NCI-H460 (cell line): ENCODE measurements at places on chromosomes 5 and 9. TPM values are rescaled to one million over a fixed set of nuclear protein-coding genes. Genes with fewer than 3 reads are reported as not detected.
A peak's percentile ranks its signal among the peaks of the same experiment; 100 is the strongest.

GRCh38 chr9:126676685-126677143, 63.0 kb downstream of the LMX1B start:
- DNase-seq = no peak

The SUSD1 gene
- 5.2 and 6.3 TPM in 2 replicates for total RNA-seq

DNA sequence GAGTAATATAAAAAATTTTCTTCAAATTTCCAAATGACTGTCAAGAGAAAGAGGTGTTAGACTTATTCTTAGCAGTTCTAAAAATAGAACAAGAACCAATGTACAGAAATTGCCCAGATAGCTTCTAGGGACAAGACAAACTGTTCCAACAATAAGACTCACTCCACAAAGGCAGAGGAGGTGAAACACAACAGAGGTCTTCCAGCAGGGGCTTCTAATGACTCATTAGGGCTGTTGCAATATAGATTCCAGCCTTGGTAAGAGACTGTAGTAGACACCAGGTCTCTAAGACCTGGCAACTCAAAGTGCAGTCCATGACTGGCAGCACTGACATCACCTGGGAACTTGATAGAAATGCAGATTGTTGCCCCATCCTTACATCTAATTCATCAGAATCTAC, 134.6 kb upstream of the VLDLR start:
- DNase-seq = no peak

The MARCOL gene
- 2.3 and 3.8 TPM in 2 replicates for total RNA-seq

The FER gene
- 12.9 and 14.4 TPM in 2 replicates for total RNA-seq

GRCh38 chr5:161261668-161262323, 284.7 kb downstream of the GABRB2 start:
- DNase-seq = no peak

DNA sequence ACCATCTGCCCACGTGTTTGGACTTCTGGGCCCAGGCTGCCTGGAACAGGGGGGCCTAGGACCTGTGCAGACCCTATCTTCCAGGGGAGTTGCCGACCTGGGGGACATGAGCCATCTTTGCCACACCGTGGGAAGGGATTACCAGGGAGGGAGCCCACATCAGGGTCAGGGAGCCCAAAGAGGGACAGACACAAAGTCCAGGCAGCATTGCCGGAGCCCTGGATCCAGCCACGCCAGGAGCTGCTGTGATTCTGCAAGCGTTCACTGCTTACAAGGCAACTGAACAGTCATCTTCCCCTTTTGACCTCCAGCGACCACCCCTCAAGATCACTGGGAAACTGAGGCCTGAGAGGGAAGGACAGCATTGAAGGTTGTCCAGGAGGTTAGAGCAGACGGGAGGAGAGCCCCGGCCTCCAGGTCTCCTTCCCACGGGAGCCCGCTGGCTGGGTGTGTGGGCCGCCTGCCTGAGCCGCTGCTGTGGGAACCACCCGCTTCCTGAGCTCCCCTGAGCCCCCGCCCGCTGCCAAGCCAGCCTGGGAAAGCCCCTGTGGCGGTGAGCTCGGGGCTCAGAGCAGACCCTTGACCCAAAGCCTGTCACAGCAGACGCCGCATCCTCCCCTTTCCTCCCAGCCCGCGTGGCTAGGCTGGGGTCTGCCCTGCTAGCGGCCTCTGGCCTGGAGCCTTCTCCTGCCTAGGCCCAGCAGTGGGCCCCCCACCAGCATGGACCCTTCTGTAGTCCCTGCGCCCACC, 17.1 kb upstream of the NOTCH1 start:
- DNase-seq = no peak

The NMUR2 gene
- not detected in 2 replicates for total RNA-seq

The TMEM215 gene
- total RNA-seq = not detected in 2 replicates

The C9orf153 gene
- 0.14 and 0.40 TPM in 2 replicates for total RNA-seq

- DNase-seq = no peak
These were observed 13.0 kb upstream of the GLIPR2 start for GRCh38 chr9:36123515-36123914.

DNA sequence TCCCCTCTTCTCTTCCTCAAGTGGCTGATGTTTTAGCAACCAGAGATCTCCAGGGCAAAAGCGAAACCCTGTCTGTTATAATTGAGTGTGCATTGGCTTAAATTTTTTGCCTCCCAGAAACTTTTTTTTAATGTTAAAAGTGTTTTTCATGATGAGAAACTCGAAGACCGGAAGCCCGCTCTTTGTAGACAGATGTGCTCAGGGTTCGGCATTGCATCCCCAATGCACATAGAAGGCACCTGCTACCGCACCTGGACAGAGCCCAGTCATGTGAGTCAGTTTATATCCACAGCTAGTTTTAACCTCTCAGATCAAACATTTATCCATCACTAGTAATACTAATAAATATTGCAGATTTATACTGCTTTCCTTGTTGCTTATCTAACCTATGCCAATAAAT, 19.5 kb upstream of the NADK2 start:
- DNase-seq = no peak

DNA sequence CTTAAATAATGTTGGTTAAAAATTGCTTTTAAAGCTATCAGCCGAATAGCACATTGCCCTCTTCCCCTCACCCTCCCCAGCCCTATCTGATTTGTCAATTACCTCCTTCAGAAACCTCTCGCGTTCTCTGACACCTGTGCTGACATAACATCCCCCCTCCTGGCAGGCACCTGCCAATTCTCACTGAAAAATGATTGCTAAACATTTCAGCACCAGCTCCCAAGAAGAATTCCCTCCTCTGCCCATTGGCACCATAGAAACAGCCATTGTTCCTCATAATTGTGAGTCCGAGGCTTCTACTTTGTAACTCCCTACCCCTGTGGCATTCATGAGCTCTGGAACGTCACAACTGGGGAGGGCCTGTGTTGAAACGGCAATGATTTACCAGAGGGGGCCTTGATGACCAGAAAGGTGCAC, 20.2 kb downstream of the CDH6 start:
- no peak for DNase-seq

The GRXCR2 gene
- total RNA-seq = not detected in 2 replicates

GRCh38 chr5:165029099-165029870, 1523.9 kb downstream of the MAT2B start:
- DNase-seq = peak; percentile 12

DNA sequence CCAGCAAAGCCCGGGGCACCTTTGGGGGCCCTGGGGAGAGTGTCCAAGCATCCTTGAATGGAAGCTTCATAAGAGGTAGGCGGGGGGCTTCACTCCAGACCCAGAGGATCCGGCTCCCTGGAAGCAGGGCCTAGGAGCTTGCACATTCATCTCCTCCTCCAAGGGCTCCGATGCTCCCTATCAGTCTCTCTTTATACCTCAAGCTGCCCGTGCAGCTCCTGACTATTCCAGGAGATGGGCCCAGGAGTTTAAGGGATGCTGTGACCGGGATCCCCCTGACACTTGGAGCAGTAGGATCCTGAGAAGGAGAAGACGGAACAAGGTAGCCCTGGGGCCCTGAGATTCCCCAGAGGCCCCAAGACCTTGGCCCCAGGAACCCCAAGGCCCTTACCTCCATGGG, 25.9 kb downstream of the CSF1R start:
- no peak for DNase-seq

- DNase-seq = no peak
These were observed 41.7 kb upstream of the BARX1 start for GRCh38 chr9:93996863-93997262.

GRCh38 chr9:8338767-8339510, 539.4 kb upstream of the DMAC1 start:
- no peak for DNase-seq

GRCh38 chr5:6003040-6003825, 375.1 kb downstream of the MED10 start:
- DNase-seq = no peak

The RANBP3L gene
- 0.17 TPM in 1 of 2 replicates, not detected in the other for total RNA-seq

- DNase-seq = no peak
These were observed 105.1 kb downstream of the INSYN2B start for GRCh38 chr5:169875091-169875728.

GRCh38 chr5:151024440-151025249, 4.3 kb downstream of the GPX3 start:
- DNase-seq = no peak

The APBA1 gene
- total RNA-seq = 0.03 and 0.05 TPM in 2 replicates

DNA sequence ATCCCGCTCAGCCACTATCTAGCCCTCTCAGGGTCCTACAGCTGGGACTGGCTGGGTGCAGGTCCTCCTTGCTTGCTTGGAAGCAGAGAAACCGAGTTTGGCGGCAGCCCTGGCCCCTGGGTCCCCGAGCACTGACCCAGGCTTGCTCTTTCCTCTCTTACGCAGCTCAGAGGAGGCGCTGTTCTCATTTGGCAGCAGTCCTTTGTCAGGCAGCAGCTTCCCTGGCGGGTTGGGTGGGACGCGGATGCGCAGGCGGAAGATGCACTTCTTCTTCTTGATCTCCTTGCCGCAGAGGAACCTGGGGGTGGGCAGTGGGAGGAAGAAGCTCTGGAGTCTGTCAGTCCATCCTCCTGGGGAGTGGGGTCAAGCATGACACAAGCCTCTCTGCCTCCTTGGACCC, 14.5 kb downstream of the PHF19 start:
- DNase-seq = no peak

DNA sequence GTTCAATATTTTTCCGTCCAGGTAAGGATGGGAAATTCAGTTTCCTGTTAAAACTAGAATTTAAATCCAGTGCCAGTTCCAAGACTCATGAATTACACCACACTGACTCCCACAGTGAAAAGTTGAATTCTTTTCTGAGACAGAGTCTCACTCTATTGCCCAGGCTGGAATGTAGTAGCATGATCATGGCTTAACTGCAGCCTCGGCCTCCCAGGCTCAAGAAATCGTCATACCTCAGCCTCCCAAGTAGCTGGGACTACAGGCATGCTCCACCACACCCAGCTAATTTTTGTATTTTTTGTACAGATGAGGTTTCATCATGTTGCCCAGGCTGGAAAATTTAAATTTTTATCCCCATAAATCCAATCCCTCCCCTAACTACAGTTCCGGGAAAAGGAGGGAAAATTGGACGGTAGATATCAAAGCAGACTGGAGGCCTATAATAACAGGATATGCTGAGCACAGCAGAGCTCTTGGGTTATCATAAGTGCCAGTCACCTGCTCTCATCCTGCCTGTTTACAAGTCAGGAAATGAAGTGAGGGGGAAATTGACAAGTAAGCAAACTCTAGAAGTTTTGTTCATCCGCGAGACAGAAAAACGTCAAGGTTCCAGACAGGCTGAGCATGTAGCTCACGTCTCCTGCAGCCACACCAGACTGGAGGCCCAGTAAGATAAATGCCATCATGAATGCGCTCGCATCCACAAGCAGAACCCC, 105.7 kb downstream of the UGCG start:
- DNase-seq = no peak

DNA sequence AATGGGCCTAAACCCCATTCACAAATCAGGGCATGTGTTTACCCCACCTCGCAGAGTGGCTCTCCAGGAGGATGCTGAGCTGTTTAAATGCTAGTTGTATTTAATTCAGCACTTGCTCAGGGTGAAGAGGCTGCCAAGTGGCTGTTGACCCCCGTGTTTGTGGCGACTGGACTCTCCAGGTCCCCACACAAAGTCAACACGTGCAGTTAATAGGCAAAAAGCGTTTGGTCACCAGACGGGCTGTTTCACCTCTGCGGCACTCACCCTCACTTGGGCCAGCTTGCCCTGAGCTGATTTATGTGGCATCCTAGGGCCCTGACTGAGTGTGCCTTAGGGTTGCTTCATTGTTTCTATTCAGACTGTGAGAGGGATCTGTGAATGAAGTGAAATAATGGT, 152.3 kb downstream of the GAS1 start:
- no peak for DNase-seq

DNA sequence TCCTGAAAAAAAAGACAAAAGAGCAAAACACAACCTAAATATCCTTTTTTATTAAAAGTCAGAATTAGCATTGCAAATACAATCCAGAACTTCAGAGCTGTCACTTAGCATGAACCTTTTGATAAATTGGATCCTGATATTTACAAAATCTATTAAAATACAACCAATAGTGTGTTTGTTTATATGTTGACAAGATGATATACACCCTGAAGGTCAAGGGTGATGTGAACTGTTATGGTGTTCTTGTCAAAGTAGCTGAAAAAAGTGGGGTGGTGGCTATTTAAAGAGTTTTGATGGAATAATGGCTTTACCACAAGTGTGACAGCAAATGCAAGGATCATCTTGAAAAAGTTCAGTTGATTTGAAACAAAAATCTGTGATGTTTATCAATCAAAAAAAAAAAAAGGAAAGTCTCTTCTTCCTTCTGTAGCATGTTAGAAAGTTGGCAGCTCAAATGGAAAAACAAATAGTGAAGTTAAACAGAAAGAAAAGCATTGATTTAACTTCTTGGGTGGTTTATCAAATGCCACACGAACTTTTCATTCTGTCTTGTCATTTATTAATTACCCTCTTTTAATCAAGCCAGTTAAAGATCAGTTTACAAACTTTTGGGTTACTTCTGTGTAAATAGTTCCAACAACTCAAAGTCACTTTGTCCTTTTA, 44.5 kb downstream of the PRDM6 start:
- no peak for DNase-seq

DNA sequence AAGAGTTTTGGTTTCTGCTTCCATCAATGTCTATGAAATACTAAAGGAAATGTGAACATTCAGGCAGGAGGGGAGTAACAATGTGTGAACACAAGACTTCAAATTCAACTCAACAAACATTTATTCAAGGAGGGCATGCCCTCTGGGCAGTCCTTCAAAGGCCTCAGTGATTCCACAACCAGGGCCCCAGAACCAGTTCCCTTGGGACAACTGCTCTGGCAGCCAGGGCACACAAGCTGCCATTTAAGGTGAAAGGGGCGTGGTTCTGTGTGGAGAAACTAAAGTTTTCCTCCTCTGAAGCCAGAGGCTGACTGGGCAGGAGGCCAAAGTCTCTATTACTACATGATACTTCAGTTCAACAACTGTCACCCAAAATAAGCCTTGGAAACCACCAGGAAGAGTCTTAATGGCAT, 3.2 kb downstream of the RBM18 start:
- peak; percentile 15 for DNase-seq

DNA sequence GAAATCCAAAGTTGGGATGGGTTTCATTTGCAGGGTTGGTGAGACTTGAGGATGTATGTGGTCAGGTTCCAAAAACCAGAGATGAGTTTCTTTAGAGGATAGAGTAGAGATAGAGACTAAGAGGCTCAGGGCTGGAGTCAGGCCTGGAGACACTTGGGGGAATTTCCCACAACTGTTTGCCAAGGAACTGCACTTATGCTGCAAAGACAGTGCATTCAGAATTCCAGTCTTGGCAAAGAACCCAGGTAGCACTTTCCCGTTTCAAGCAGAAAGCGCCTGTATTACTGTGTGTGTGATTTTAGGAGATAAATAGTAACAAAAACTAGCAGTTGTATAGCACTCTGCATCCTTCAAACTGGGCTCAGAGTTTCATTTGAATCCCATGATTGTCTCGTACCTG, 55.4 kb downstream of the SNCAIP start:
- no peak for DNase-seq

DNA sequence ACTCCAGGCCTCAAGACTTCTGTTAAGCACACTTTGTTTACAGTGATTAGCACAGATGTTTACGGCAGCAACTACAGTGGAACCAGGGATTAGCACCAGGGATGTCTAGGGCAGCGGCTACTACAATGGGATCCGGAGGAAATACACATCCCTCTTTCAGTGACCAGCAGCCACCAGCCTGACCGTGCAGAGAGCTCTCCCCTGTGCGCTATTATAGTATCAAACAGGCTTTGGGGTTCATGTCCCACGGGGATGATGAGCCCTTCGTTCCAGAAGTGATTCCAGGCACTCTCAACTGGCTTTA, 21.5 kb downstream of the GFPT2 start:
- DNase-seq = no peak

GRCh38 chr5:102421647-102422046, 77.2 kb downstream of the SLCO6A1 start:
- DNase-seq = no peak

The ASPN gene
- total RNA-seq = not detected in 2 replicates

The IL4 gene
- total RNA-seq = not detected in 2 replicates

The HMMR gene
- 75.7 and 78.2 TPM in 2 replicates for total RNA-seq

GRCh38 chr5:133470841-133471240, 141.5 kb downstream of the FSTL4 start:
- DNase-seq = no peak
